ENCODE measurements at places on chromosomes 13 and 19.

DNA sequence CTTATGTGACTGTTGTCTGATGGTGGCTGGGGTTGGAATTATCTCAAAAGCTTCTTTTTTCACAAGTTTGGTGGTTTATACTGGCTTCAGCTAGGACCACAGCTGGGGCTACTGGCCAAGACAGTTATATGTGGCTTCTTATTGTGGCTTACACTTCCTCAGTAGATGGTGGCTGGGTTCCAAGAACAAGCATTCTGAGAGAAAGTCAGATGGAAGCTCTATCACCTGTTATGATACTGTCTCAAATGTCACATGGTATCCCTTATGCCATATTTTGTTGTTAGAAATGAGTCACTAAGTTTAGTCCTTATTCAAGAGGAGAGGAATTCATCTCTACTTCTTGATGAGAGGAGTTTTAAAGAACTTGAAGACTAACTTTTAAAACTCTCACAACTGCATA is 41.6 kb downstream of the NDFIP2 start:
- DNase-seq, result no peak

- no peak for DNase-seq
Observed at GRCh38 chr19:46812977-46813838, 24.8 kb upstream of the SLC1A5 start.

- peak; percentile 48 for DNase-seq
Observed at GRCh38 chr13:24254146-24254841, 55.1 kb upstream of the C1QTNF9 start.

- DNase-seq, result no peak
Observed at GRCh38 chr13:99626461-99627082, 125.3 kb downstream of the TM9SF2 start.

- no peak for DNase-seq
Observed at GRCh38 chr13:75705395-75705794, 69.3 kb downstream of the LMO7 start.
